ENCODE measurements at places on chromosomes 2 and 18.

DNA sequence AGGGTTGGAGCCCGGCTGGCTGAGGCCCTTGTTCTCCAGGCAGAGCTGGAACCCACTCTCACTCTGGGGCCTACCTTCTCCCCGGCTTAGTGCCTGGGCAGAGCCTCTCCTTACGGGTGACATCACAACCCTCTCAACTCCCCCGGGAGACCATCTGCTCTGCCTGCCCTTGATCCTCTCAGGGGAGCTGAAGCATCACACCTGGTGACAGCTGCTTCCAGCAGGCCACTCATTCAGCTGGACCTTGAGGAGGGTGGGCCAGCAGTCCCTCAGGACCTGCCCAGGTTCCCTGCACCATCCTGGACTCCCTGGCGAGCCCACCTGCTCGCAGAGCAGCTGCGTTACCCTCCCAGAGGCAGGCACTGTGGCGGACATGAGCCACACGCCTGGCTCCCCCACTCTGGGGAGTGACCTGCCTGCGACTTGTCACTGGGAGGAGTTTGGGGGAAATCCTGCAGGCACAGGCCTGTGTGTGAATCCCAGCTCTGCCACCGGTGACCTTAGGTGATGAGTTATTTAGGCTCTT, 13.1 kb downstream of the HS6ST1 start:
- no peak for DNase-seq

DNA sequence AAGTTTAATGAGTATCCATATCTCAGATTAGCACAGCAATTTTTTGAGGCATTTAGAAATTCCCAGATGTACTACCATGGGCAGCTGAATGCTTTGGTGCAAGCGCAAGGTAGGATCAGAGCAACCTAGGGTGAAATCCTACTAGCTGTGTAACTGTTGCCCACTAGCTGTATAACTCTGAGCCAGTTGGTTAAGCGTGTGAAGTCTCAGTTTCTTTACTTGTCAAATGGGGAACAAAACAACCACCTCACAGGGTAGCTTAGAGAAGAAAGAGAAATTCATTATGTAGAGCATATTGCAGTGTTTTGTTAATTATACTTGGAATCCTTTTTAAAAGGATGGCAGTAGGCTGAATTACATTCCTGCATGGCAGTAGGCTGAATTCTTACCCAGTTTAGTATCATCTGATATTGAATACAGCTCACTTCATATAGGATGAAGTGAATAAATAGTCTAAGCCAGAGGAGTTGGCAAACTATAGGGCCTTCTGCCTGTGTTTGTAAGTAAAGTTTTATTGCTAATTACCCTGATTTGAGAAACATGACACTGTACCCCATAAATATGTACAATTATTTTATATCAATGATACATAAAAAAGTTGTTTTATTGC, 180.7 kb downstream of the PLCL1 start:
- no peak for DNase-seq

DNA sequence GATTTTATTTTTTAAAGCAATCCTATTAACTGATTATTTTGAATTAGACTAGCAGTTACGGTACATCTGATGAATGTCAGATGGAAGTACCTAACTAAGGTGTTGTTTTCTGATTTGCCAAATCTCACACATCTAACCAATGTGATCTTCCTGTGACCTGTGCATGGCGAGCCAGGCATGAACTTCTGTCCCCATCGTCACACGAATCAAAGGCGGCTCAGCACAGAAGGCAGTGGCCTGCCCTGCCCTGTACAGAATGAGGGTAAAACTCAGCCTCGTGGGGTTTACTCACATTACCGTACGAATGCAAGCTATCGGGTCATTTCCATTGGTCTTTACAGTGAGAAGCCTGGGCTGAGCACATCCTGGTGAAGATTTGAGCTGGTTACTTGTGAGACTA, 87.3 kb downstream of the WDSUB1 start:
- no peak for DNase-seq

- peak; percentile 36 for DNase-seq
Observed at GRCh38 chr18:8139891-8140406, 469.3 kb upstream of the RAB12 start.

GRCh38 chr2:67516362-67516761, 119.2 kb downstream of the ETAA1 start:
- no peak for DNase-seq

DNA sequence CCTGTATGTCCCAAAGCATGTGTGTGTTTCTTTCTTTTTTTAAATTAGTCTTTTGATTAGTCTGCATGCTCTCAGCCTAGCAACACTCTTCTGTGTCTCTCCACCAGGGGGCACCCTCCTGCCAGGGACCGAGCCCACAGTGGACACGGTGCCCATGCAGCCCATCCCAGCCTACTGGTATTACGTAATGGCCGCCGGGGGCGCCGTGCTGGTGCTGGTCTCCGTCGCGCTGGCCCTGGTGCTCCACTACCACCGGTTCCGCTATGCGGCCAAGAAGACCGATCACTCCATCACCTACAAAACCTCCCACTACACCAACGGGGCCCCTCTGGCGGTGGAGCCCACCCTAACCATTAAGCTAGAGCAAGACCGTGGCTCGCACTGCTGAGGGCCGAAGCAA, 93.8 kb downstream of the NRP2 start:
- no peak for DNase-seq

Measured in osteoblast (primary cell).